Activated effector memory CD4-positive, alpha-beta T cell treated with anti-CD3 and anti-CD28 coated beads, Interleukin-2, amount 50 U/mL, for 16 hours (primary cell): ENCODE measurements at places on chromosomes 6 and 20.

GRCh38 chr20:48718786-48719578 lies 108.8 kb downstream of the PREX1 start:
- DNase-seq: peak; percentile 69

DNA sequence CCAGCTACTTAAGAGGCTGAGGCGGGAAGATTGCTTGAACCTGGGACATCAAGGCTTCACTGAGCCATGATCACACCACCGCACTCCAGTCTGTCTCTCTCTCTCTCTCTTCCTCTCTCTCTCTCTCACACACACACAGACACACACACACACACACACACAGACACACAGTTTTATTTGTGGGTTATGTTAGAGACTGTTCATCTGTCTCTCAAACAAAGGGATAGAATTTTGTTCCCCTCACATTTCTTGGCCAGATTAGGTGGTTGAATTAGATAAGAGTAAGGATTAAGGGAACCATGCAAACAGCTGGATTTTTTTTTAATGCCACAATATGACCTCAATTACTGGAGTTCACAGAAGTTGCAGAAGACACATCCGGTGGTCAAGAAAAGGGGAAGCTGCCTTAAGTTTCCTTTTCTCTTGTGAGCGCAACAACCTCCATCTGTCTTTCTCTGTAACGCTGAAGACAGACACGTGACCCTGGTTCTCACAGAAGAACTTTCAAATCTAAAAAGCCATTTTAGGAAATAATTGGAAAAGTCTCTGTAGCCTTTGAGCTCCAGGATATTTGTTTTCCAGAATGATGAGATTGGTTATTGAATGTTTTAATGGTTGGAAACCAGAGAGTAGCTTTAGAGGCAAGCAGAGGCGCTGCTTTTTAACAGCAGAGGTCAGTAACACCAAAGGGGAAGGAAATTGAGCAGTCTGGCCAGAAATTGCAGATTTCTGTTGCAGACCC lies 32.9 kb upstream of the LGSN start:
- DNase-seq: no peak

DNA sequence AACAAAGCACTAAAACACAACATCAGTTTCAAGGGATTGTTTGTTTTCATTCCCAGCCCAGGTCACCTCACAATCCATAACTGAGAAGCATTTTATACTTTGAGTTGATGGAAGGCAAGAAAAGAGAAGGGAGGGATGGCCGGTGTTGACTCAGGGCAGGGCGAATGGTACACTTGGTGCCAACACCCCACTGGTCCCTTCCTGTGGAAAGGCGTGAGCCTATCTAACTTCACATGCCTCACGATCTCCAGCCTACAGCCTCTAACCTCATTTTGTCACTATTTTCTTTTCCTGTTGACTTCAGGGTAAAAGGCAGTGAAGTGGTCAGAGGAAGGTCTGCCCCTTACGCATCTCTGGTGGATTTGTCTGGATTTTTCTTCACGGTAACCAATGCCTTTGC lies 53.5 kb upstream of the SASH1 start:
- DNase-seq: no peak

- no peak for DNase-seq
Observed at GRCh38 chr20:3222635-3223600, 13.6 kb downstream of the ITPA start.

- no peak for DNase-seq
Observed at GRCh38 chr6:150756173-150756572, 109.3 kb upstream of the MTHFD1L start.

GRCh38 chr6:135814043-135814442 lies 37.5 kb upstream of the PDE7B start:
- no peak for DNase-seq

GRCh38 chr6:11094411-11094851 lies 797 bp downstream of the SMIM13 start:
- peak; percentile 81 for DNase-seq

GRCh38 chr20:33282991-33283555 lies at the start of gene BPIFB1:
Gene BPIFB1 (plus strand): TSS chr20:33283214. CDS start chr20:33286074, 2,860 bp downstream.
- DNase-seq: no peak

DNA sequence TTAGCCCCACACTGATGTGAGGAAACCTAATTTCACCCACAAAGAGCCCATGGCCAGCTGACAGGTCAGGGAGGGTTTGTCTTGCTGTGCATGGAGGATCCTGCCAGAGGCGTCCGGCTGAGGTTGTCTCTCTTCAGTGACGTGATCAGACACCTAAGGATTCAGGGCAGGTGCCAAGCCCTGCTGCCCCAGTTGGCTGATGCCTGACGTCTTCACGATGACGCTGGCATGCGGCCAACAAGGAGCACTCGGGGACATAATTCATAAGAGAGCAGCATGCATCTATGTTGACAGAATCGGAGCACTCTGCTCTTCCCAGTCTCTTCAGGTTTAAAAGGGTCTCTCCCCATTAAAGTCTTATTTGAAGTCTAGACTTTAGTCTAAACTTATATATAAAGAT lies 47.8 kb downstream of the PSMB1 start:
- no peak for DNase-seq

GRCh38 chr6:97123112-97123511 lies 159.9 kb downstream of the MMS22L start:
- no peak for DNase-seq

- DNase-seq: no peak
Observed at GRCh38 chr20:23278172-23278571, 72.4 kb upstream of the NXT1 start.

GRCh38 chr20:54377992-54378773 lies 97.2 kb upstream of the DOK5 start:
- DNase-seq: no peak

GRCh38 chr6:111927321-111927720 lies 54.1 kb upstream of the FYN start:
- no peak for DNase-seq

- no peak for DNase-seq
Observed at GRCh38 chr6:150622941-150623874, 23.5 kb downstream of the PLEKHG1 start.

DNA sequence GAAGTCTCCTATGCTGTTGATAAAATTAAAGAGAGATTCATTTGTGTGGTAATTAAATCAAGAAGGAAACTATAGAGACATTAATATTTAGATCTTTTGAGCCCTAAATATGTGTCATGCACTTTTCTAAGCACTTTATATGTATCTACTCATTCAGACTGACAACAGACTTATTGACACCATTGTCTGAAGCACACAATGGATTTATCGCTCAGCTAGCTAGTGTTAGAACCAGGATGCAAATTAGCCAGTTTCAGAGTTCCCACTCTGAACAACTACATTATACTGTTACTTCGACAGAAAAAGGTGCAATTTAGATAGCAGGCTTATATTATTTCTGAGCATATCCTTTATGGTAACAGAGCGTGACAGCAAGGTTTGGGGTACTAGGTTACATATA lies 27.7 kb upstream of the KIAA0408 start:
- DNase-seq: no peak

DNA sequence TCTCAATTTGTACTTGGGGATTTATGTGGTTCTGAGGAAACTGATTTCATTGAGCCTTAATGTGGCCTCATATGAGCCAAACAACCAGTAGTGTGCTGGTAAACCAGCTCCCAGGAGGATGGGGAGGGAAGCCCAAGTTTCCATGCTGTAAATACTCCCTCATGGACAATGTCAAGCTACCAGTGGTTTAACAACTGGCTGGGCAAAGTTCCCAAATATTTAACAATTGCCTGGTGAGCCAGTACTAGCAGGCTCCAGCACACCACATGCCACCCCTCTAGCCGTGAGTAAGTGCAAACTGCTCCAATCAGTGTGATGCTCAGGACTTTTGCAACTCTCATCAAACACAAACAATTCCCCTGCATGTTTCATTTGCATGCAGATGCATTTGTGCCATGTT lies 19.2 kb upstream of the CDKN1A start:
- DNase-seq: no peak

DNA sequence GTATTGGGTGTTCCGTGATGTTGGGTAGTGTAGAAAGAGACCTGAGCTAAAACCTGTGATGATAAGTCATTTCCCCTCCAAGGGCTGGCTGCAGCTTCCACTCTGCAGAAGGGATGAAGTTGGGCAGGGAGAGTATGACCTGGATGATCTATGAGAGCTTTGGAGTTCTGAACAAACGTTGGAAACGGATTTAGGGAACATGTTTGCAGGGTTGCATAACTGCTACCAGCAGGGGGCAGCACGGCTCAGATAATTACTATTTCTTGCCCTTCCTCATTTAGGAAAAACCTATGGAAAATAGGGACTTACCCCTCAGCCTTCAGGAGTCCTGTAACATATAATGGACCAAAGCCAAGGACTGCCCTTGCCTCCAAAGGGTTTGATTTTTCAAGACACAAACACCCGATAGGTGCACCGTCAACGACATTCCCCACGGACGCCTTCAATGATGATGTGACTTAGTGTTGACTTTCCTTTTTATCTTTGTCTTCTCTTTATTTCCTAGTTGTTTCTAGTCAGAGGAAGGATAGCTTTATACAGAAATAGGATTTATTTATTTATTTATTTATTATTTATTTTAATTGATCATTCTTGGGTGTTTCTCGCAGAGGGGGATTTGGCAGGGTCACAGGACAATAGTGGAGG lies 164.9 kb upstream of the SASH1 start:
- peak; percentile 66 for DNase-seq

DNA sequence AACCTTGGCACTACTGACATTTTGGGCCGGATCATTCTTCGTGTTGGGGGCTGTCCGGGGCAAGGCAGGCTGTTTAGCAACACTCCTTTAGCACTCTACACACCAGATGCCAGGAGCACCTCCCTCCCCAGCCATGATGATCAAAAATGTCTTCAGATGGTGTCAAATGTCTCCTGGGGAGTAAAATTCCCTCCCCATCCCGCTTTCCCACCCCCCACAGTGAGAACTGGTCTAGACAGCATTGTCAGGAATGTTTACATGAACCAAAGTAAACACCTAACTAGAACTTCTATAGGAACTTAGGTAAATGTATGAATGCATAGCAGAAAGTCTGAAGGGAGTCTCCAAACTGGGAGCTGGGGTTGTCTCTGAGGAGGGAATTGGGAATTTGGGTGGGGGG lies 70.0 kb upstream of the TOP1 start:
- no peak for DNase-seq

- DNase-seq: no peak
Observed at GRCh38 chr6:124066946-124067552, 263.4 kb downstream of the NKAIN2 start.
